Activated CD8-positive, alpha-beta T cell treated with anti-CD3 and anti-CD28 coated beads, Interleukin-2, amount 10 ng/mL, durations not matched to agents 7 days and 5 days (primary cell): ENCODE measurements at places on chromosomes 16 and 17. TPM values are rescaled to one million over a fixed set of nuclear protein-coding genes. Genes with fewer than 3 reads are reported as not detected.

Gene GRIN2A
- not detected for total RNA-seq

Gene REXO5
- total RNA-seq: 11.2 TPM

Gene SCNN1B
- total RNA-seq: not detected

Gene TBC1D3G
- total RNA-seq: not detected

Gene RNF157
- 165 TPM for total RNA-seq

Gene PIPOX
- total RNA-seq: 0.53 TPM

Gene TP53TG3
- not detected for total RNA-seq

Gene SLC13A2
- total RNA-seq: not detected

Gene CORO6
- total RNA-seq: 6.2 TPM

Gene GAS2L2
- not detected for total RNA-seq

Gene SYCE1L
- total RNA-seq: 7.1 TPM

Gene TP53TG3F
- not detected for total RNA-seq

Gene KRTAP9-4
- not detected for total RNA-seq

Gene MPV17L
- total RNA-seq: not detected

Gene KRTAP1-5
- total RNA-seq: not detected

Gene BCL6B
- 0.47 TPM for total RNA-seq

Gene KRTAP4-3
- not detected for total RNA-seq

Gene ZSCAN10
- 0.23 TPM for total RNA-seq

Gene ORC6
- total RNA-seq: 48.1 TPM

Gene ABCA6
- total RNA-seq: 0.08 TPM

Gene SLC35G6
- total RNA-seq: not detected

Gene ZNF785
- total RNA-seq: 11.7 TPM

Gene SOX9
- total RNA-seq: not detected

Gene CAMKK1
- 4.0 TPM for total RNA-seq

Gene HOXB5
- total RNA-seq: not detected

Gene KRTAP4-5
- total RNA-seq: not detected

Gene SPNS2
- 4.0 TPM for total RNA-seq

Gene ITGB3
- total RNA-seq: 0.73 TPM

Gene PCGF2
- 0.70 TPM for total RNA-seq

Gene HBM
- not detected for total RNA-seq

Gene KIFC3
- total RNA-seq: not detected

Gene KPNB1
- total RNA-seq: 413 TPM

Gene NPIPB12
- 87.4 TPM for total RNA-seq

Gene EXOC3L1
- not detected for total RNA-seq

Gene KRT31
- not detected for total RNA-seq

Gene STX1B
- total RNA-seq: 1.7 TPM

Gene CDC27
- 138 TPM for total RNA-seq

Gene NPIPB8
- 1.0 TPM for total RNA-seq
